Fibroblast of upper back skin (primary cell): ENCODE measurements at places on chromosomes 11 and 22.
A peak's percentile ranks its signal among the peaks of the same experiment; 100 is the strongest.

- DNase-seq = no peak
Observed at GRCh38 chr11:75275581-75275980, 35.0 kb downstream of the TPBGL start.

DNA sequence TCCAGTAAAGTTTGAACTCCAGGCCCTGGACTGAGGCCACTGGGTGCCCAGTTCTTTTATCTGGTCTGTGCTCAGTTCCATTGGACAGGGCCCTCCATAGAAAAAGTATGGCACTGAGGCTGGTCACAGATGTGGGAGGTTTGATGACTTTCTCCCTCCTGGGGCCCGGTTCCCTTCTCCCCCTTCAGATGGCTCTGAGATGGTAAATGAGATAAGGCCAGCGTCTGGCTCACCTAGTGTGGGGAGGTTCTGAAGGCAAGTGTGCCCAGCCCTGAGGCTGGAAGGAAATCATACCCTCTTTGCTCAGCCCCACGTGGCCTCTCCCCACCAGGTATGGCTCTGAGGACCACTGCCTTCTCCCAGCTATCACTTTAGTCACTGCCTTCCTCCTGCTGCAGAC, 1.5 kb upstream of the CLDN5 start:
- no peak for DNase-seq

DNA sequence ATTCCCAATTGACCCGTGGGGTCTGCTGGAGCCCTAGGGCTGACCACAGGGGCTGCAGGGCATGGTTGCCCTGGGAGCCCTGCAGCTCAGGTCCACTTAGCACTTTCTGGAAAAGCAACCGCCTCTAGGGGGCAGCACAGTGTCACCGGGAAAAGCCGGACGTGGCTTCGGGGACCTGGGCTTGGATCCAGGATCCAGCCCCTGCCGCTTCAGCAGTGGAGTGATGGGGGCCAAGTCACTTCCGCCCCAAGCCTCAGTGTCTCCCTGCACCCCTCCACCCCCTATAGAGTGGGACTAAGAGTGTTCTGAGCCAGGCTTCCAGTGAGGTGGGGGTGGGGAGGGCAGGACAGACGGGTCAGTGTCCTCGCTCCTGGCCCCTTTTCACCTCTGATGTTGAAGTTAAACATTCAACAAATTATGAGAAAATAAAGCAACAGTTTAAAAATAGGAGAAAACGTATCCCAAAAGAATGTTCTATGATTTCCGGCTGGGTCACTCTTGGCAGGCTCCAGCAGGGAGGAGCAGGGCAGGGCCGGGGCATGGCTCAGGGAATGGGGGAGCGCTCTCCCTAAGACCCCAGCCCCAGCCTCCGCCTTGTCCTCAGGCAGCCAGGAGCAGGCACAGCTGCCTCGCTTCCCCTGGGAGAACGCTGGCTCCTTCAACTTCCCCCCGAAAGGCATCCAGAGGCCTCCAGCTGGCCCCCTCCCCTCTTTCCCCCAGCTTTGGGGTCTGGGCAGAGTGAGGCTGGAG, 96.5 kb upstream of the FGF3 start:
- DNase-seq = peak; percentile 65

- no peak for DNase-seq
Observed at GRCh38 chr11:4916581-4916980, 2.6 kb downstream of the OR51G2 start.

DNA sequence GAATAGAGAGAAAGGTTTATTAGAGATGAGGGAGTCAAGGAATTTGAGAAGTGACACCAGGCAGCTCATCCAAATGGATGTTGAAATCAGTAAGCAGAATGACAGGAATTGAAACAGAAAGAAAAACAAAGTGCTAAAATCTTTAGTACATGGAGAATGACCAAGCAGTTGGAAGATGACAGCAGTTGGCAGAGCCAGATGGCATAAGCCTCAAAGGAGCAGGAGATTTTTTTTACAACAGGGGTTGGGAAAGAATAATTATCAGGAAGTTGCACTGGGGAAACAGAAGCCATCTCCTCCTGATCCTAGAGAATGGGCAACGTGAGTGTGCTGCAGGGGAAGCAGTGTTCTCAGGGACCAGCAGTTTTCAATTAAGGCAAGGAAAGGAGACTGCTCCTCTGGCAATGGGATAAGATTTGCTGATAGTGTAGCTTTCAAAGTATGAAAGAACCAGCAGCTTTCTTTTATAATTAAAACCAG, 28.9 kb downstream of the RAB39A start:
- DNase-seq = peak; percentile 59

DNA sequence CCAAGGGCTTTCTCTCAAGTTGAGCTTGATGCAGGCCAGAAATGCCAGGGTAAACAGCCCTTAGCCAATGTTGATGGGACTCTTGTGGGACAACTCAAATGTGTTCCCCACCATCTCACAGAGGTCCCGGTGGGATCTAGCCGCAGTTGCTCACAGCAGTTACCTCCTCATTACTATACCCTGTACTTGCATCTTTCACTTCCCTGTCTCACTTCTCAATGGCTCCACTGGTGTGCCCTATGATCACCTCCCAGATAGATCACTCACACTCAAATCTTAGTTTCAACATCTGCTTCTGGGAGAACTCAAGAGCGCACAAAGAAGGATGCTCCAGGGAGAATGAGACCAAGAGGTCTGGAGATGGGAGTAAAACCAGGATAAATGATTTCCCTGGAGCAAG, 47.0 kb downstream of the RCN1 start:
- DNase-seq = no peak

- peak; percentile 80 for DNase-seq
Observed at GRCh38 chr11:27296497-27296896, 66.5 kb downstream of the CCDC34 start.
